ENCODE measurements at places on chromosomes 11 and 22. TPM values are rescaled to one million over a fixed set of nuclear protein-coding genes. Genes with fewer than 3 reads are reported as not detected.

DNA sequence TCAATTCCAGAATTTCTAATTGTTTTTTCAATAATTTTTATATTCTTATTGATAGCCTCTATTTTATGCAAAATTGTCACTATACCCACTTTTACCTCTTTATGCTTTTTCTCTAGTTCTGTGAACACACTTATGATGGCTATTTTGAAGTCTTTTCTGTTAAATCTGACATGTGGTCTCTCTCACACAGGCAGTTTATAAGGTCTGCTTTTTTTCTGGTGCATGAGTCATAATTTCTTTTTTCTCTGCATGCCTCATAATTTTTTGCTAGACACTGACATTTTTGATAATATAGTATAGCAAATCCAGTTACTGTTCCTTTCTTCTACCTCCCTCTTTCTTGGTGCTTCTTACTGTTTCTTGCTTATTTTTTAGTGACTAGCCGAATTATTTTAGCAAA, 36.0 kb downstream of the ZBTB44 start:
- no peak for DNase-seq

DNA sequence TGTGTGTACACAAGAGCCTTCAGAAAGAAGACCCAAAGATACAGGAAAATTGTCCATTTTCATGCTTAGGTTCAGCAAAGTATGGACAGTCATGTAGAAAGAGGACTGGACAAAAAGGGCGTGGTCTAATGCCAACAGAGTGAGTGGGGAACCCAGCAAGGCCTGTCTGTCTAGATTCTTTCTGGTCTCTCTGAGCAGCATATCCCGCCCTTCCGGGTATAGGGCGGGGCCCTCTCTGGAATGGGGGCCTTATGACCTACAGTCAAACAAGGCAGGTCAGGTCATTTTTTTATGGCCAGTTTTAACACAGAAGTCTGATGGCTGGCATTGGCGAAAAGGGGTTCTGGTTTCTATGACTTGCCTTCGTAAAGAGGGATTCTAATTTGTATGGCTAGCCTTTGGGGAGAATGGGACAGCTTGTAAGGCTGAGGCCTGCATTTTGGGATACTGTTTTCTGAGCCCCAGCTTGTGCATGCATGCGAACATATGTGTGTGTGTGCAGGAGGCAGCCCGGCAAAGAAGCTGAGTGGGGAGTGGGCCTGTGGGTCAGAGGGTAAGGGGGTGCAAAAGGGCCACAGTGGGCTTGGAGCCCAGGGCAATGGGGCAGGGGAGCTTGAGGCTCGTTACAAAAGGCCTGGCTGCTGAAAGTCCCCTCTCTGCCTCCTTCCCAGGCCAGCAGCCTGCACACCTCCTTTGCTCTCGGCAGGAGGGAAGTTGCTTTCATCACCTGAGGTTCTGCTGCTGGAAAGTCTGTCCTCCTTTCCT, 130.5 kb upstream of the B3GAT1 start:
- peak; percentile 10 for DNase-seq

DNA sequence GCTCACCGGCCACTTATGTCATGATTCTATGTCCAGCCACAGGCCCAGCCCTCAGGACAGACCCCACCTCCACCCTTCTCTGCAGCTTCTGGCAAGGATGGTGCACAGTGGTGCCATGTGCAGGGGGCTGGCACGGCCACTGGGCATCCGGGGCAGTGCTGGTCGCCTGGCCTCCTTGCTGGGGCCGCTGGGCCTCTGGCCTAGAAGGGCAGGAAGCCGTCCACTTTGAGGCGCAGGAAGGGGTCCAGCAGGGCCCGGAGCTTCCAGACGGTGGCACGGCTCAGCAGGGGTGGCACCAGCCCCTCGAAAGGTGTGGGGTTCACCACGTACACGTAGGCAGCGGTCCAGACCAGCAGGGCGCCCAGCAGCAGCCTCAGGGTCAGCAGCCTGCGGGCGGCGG, 2.4 kb downstream of the CCDC188 start:
- no peak for DNase-seq

IGF2 gene
- total RNA-seq: not detected

FOXRED1 gene
- total RNA-seq: 38.5 TPM
